Right lung (tissue), 10 donors: ENCODE measurements at places on chromosomes 5 and 9. TPM values are rescaled to one million over a fixed set of nuclear protein-coding genes. Genes with fewer than 3 reads are reported as not detected.

DNA sequence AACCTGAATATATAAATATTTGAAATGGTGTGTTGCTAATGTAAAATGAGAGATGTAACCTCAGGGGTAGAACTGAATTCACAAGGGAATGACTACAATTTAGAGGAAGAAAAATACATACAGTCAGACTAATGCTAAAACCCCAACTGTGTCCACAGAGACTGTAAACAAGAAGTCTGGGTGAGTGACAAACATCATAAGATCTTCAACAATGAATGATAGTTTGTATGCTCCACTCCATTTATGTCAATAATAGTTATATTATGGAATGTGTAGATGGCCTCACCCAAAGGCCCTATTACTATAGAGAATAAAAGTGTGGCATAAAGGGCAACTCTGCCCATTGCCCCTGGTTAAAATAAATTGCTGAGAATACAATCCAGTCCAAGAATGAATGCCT, 102.9 kb downstream of the CETN3 start:
- no peak for DNase-seq

DNA sequence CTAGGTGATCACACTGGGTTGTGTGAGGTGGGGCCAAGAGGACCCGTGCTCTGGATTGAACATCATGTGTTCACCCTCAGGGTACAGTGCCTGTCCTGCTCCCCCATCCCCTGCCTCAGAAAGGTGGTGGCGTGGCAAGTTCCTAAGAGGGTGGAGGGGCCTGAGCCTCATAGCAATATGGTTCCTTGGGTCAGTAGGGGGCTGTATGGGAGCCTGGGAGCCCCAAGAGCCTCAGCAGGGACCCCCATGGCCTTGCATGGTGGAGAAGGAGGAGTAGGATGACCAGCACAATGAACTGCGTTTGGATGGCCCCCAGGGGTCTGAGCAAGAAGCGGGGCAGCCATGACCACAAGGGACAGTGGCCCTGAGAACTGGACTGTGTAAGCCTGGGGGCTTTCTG, 89.6 kb upstream of the SHB start:
- DNase-seq = no peak

Gene GNA14
- polyA plus RNA-seq = 10.3 TPM

DNA sequence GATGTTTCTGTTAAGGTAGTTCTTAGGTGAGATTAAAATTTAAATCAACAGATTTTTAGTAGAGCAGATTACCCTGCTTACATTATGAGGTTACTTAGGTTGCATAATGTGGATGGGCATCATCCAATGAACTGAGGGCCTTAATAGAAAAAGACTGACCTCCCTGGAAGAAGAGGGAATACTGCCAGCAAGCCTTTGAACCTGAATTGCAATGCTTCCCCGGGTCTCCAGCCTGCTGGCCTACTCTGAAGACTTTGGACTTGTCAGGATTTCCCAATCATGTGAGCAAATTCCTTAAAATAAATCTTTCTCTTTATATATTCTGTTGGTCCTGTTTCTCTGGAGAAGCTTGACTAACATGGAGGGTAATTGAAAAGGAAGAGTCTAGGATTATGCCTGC, 542.1 kb upstream of the ARRDC3 start:
- no peak for DNase-seq

DNA sequence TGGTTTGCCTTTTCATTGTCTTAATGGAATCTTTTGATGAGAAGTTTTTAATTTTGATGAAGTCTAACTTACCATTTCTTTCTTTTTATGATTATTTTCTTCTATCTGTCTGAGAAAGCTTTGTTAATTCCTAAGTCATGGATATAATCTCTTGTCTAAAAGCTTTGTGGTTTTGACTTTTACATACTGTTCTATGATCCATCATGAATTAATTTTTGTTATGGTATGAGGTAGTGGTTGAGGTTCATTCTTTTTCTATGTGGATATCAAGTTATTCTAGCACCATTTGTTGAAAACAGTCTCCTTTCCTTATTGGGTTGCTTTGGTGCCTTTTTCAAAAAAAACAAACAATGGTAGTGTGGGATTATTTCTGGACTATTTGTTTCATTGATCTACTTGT, 20.4 kb downstream of the FBXO10 start:
- DNase-seq = no peak

DNA sequence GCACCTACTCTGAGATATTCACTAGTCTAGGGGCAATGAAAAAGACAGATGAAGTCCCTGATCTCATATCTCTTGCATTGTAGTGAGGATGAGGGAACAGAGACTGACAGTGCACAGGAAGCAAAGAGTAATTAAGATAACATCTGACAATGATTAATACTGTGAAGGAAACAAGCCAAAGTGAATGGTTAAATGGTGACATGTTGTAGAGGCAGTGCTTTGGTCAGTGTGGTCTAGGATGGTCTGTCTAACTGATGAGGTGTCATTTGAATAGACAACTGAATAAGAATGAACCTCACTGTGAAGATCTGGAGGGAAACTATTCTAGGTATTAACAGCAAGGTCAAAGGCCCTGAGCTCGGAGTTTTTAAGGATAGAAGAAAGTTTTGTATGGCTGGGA, 333.3 kb upstream of the GRIA1 start:
- no peak for DNase-seq

Gene PCDHB5
- 9.2 TPM for polyA plus RNA-seq

- DNase-seq = no peak
Observed at GRCh38 chr5:37812365-37812764, 27.5 kb downstream of the GDNF start.

DNA sequence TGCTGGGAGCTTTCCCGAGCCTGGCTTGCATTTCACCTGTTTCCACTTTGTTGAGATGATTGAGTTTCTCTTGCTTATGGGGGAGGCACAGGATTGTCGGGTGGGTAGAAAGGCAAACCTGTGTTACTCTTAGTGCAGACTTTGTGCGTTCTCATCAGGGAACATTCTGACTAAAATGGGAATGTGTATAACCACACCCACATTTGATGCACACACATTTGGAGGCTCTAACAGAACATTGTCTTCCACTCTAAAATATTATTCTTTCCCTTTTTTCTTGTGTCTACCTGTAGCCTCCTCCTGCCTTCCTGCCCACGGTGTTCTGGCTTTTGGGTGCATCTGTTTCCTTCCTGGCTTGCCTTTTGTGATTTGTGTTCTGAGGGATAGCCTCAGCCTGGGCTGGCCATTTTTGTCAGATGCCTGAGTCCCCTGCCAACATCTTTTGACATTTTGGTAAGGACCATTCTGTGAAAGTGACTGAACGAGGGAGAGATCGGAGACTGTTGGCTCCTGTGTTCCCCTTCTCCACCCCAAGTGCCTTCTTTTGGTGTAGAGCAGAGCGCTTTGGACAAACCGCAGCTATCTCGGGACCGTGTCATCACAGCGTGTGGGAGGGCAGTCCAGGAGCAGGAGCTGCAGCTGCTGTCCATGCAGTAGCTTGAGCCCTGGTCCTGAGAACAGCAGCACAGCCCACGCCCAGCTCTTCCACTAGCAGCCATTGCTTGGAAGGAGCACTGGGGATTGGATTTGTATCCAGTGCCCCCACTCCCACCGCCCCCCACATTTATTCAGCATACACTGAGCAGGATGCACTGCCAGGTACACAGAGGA, 101.4 kb downstream of the ARHGAP26 start:
- no peak for DNase-seq

DNA sequence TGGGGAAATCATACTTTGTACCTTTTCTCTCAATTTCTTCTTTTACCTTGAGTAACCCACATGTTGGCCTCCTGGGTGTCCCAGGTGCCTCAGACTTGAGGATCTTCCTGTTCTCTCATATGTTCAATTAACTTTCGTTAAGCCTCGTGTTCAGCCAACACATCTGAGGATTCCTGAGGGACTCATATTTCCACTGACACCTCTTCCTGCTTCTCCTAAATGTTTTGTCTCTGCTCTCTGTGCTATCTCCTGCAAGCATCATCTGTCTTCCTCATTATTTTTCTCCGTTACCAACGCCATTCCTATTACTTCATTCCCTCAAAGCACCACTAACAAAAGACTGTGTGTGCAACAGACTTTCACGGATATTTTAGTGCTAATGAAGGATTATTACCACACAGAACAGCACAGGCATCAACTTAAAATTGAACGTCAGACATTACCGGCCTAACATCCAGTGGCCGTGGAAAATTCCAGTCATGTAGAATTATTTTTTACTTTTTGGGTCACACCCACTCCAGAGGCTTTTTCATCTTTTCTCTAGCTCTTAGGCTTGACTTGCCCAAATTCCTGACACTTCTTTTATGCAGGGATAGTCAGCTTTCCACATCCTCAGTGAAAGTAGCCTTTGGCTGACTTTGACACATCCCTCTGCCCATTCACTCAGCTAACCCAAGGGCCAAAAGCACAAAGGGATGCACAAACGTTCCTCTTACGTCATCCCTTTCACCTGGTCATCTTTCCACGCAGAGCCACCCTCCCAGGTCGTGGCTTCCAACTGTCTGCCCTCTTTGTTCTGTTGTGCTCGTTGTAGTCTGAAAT, 46.0 kb upstream of the OSMR start:
- DNase-seq = no peak

Gene AMACR
- 12.5 TPM for polyA plus RNA-seq

GRCh38 chr9:134929193-134930158, 11.8 kb upstream of the FCN1 start:
- DNase-seq = no peak

GRCh38 chr5:127451096-127451495, 66.3 kb upstream of the PRRC1 start:
- DNase-seq = no peak

Gene CDKN2A
- 0.31 TPM for polyA plus RNA-seq

Gene TNFSF8
- 4.8 TPM for polyA plus RNA-seq

Gene CA9
- polyA plus RNA-seq = 1.3 TPM

DNA sequence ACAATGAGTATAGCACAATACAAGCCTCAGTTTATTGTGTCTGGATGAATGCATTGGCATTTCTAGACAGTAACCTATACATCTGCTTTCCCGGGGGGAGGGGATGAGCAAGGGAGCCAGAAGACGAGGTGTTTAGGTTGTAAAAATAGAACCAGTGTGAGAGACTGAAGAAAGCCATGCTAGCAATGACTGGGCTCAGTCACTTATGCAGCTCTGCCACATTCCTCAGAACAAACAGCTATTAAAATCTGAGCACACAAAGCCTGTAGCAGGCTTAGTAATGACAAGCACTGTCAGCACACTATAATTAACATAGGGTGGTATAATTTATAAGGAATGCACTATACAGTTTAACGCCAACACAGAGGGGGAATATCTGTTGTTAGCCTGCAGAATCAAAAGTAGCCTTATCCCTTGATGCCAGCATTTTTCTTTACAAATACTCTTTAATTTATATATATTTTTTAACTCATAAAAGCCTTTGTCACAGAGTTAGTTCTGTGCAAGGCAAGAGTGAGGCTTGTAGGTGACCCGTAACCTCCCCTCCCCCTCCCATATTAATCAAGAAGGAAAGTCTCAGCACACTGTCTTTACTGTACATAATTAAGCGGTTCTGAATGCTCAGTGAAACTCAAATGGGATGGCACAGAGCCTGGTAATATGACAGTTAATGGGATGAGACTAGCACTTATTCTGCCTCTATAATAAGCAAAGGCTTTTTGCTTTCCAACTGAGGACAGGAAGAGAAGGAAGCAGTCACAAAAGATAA, 295.4 kb downstream of the CSNK1G3 start:
- no peak for DNase-seq

GRCh38 chr5:42791151-42791550, 20.5 kb downstream of the SELENOP start:
- DNase-seq = no peak

Gene ABLIM3
- 104 TPM for polyA plus RNA-seq

- no peak for DNase-seq
Observed at GRCh38 chr5:18778225-18778624, 1144.0 kb downstream of the TAF11L14 start.

GRCh38 chr9:113618836-113619490, 155.4 kb downstream of the RGS3 start:
- DNase-seq = no peak

Gene ASPN
- polyA plus RNA-seq = 13.9 TPM

DNA sequence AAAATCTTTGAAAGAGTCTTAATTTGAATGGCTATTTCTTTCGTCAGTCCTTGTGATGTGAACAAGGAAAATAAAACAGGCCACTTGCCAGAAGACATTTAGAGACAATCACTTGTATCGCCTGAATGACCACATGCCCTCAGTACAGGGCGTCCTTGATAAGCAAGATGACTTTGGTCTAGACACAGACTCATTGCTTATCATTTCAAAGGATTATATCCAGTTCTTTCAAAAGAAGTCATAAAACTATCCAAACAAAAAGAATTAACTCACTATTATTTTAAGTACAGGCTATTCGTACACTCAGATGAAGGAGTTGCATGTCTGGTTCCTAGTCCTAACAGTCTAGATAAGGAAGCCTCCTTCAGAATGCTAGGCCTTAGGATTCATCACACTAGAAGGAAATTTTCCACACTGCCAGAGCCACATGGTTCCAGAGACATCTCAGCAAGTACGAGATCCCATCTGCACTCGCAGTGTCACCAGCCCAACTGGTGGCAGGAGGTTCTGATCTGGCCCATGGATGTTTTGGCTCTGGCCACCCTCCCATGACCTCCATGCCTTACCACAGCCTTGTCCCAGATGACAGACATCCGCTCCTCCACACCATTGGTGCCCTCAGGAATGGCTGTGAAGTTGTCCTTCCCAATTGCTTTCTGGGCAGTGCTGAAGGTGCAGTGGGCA, 109.6 kb downstream of the DPYSL3 start:
- DNase-seq = no peak

DNA sequence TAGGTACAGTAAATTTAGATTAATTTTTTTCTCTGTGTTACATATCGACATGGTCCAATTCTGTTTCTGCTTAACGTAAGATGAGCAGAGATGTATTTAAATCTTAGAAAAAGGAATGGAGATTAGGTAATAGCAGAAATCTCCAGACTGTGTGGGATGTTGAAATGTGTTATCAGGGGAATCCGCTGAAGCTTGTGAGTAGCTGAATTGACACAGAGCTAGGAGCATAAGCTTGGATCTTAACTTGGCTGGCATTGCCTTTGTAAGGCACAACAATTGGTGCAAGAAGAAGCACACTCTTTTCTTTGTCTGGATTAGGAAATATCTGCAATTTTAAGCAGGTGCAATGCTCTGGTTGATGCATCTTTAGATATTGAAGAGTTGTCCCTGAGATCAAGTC, 53.1 kb downstream of the PLPPR1 start:
- DNase-seq = no peak

- no peak for DNase-seq
Observed at GRCh38 chr9:88193766-88194165, 55.5 kb upstream of the SPATA31C2 start.

- no peak for DNase-seq
Observed at GRCh38 chr9:109272745-109273144, 48.1 kb downstream of the EPB41L4B start.
